ENCODE measurements at places on chromosomes 7 and 10.

- DNase-seq, result no peak
Observed at GRCh38 chr7:17608114-17608833, 309.8 kb downstream of the AHR start.

- no peak for DNase-seq
Observed at GRCh38 chr10:124032087-124032935, 61.1 kb downstream of the CHST15 start.

DNA sequence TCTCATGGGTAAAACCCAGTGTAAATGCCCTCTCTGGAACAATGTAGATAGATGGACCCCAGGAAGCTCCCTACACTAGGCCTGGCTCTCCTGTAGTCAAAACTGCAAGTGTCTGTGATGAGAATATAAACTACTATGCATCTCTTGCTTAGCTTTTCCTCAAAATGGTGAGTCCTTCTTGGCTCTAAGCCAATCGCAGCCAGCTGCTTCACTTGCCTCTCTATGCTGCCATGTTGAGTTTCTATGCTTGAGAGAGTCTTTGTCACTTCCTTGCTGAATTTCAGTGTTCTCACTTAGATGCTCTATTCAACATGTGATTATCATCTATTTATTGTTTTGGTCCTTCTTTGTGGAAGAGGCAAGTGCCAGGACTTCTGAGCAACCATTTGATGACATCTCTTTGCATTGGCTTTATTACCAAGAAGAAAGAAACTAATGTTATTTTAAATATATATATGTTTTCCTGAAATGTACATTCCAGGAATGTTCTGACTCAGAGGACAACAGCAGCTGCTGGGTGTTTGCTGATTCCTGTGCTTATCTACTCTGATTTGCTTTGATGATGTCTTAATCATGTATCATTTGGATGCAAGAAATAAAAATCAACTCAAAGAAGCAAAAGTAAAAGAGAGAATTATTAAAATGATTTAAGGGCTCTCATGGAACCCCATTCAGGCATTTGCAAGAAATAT is 16.6 kb downstream of the TAS2R40 start:
- DNase-seq, result no peak

- DNase-seq, result no peak
Observed at GRCh38 chr10:24645784-24646183, 77.9 kb downstream of the ARHGAP21 start.

DNA sequence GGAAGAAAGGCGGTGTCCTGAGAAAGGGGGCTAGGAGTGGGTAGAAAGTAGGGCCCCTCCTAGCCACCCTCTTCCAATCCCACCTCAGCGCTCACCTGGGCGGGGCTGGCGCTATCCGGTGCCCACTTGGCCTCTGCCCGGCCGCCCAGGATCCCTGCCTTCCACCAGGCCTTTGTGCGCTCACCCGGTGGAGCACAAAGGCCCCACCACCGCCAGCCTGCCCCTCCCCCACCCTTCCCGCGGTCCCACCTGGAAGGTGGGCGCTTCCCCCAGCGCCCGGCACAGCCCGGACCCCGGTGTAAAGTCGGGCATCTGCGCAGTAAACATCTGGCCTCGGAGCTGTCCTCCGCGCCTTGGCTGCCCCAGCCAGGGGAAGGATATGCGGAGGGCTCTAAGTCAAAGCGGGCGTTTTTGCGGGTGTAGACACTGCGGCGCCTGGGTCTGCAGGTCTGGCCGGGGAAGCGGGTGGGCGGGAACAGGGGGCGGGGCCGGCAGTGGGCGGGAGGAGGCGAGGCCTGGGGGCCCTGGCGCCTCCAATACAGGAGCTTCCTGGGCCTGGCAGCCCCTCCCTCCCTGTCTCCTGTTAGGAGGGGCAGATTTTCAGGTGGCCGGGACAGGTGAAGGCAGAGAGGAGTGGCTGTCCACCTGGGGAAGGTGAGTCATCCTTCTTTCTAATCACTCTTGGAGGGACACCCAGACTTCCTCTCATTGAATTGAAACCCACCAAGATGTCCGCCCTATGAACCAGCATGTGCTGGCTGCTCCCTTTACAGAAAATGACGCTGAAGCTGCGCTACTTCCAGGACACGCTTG is 49.3 kb downstream of the PNLIPRP2 start:
- no peak for DNase-seq

DNA sequence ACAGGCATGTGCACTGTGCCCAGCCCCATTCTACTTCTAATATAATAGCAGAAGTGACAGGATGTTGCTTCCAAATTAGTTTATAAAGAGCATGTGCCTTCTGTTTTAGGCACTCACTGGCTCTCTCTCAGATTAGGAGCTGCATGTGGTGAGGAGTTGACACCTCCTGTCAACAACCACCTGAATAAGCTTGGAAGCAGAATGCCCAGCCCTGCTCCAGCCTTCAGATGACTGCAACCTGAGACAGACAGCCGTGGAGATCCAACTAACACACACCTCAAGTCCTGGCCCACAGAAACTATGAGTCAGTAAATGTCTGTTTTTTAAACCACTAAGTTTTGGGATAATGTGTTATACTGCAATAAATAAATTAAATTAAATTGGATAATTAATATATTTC is 54.5 kb downstream of the PARD3 start:
- DNase-seq, result no peak

DNA sequence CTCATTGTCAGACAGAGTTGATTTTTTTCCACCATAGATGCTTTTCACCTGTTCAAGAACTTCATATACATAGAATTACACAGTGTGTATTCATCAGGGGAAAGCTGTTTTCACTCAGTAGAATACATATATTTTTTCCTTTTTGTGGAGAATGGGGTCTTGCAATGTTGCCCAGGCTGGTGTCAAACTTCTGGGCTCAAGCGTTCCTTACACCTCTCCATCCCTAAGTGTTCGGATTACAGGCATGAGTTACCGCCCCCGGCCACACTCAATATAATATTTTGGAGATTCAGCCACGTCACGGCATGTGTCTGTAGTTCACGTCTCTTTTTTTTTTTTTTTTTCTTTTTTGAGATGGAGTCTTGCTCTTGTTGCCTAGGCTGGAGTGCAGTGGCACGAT is 7.5 kb upstream of the SMC3 start:
- no peak for DNase-seq

Measured in activated CD8-positive, alpha-beta memory T cell treated with anti-CD3 and anti-CD28 coated beads for 1 hour (primary cell).